Airway epithelial cell (primary cell): ENCODE measurements at places on chromosomes 6 and 20. TPM values are rescaled to one million over a fixed set of nuclear protein-coding genes. Genes with fewer than 3 reads are reported as not detected.

Gene NR2E1
- not detected in 2 replicates for total RNA-seq

Gene INSM1
- not detected in 2 replicates for total RNA-seq

Gene KIF25
- total RNA-seq = not detected in 2 replicates

Gene HRH3
- total RNA-seq = not detected in 2 replicates

Gene TNXB
- under 0.01 and 0.05 TPM in 2 replicates for total RNA-seq

Gene ZNF334
- total RNA-seq = 1.3 and 2.0 TPM in 2 replicates

Gene APOM
- total RNA-seq = 2.3 and 3.9 TPM in 2 replicates

Gene ZNF165
- 2.0 and 2.5 TPM in 2 replicates for total RNA-seq

Gene RCAN2
- not detected in 2 replicates for total RNA-seq

Gene LAMA2
- 0.37 and 0.49 TPM in 2 replicates for total RNA-seq

Gene CEP85L
- total RNA-seq = 3.5 and 3.9 TPM in 2 replicates

Gene ARFGEF3
- total RNA-seq = 3.0 and 4.9 TPM in 2 replicates

Gene SLC13A3
- total RNA-seq = 3.2 and 3.3 TPM in 2 replicates

Gene MCHR2
- total RNA-seq = not detected in 2 replicates

Gene BNIP5
- total RNA-seq = 0.21 TPM in 1 of 2 replicates, not detected in the other

Gene EFCAB8
- total RNA-seq = not detected in 2 replicates

Gene TMEM151B
- under 0.01 TPM in 1 of 2 replicates, not detected in the other for total RNA-seq

Gene SLC17A3
- total RNA-seq = not detected in 2 replicates

Gene COX4I2
- total RNA-seq = not detected in 2 replicates

Gene CLVS2
- 0.14 TPM in 1 of 2 replicates, not detected in the other for total RNA-seq
